ENCODE measurements at places on chromosomes 1 and 21. TPM values are rescaled to one million over a fixed set of nuclear protein-coding genes. Genes with fewer than 3 reads are reported as not detected.

- H3K27me3 ChIP-seq: peaks cover 20% of the 10 kb centered on the region
- H3K36me3 ChIP-seq: no peaks in the 10 kb centered on the region
- DNase-seq: no peak
- no peaks in the 10 kb centered on the region for H3K4me1 ChIP-seq
- no peak overlapping the region for H3K27ac ChIP-seq
- no peak overlapping the region for H3K4me3 ChIP-seq
These were observed 2.4 kb upstream of the SERTAD4 start for GRCh38 chr1:210230149-210230695.

DNA sequence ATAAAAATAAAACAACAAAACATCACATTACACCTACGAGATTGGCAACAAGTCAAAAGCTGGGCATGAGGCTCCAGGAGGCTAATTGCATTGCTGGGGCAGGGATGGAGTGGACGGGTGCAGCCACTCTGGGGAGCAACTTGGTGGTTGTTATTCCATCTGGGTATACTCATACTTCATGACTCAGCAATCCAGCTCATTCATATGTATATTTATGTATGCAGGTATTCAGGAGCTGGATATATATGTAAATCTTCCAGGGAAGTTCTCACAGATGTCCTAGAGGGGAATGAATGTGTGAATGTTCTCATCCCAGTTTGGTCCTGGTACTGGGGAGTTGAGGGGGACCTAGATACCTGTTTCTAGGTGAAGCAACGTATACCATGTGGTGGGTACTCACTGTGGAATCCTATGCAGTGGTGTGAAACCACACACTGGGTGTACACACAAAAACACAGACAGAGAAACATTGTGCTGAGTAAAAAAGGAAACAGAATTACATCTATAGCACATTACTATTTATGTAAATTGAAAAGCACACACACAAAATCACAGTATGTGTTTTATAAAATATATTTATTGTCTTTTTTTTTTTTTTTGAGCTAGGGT lies 79.7 kb upstream of the RAB4A start:
- H3K4me1 ChIP-seq: no peaks in the 10 kb centered on the region
- DNase-seq: no peak
- H3K36me3 ChIP-seq: no peaks in the 10 kb centered on the region

ELAVL4 gene
- total RNA-seq: not detected

- no peaks in the 10 kb centered on the region for H3K36me3 ChIP-seq
- H3K27me3 ChIP-seq: no peaks in the 10 kb centered on the region
- DNase-seq: no peak
- H3K4me3 ChIP-seq: no peak overlapping the region
- no peak overlapping the region for H3K27ac ChIP-seq
- H3K4me1 ChIP-seq: peaks cover 20% of the 10 kb centered on the region
These were observed 33.3 kb downstream of the GNPAT start for GRCh38 chr1:231274119-231274825.

GRCh38 chr1:2072109-2072806 lies 22.0 kb downstream of the PRKCZ start:
- no peak overlapping the region for H3K27ac ChIP-seq
- H3K4me1 ChIP-seq: no peaks in the 10 kb centered on the region
- H3K27me3 ChIP-seq: peaks cover 53% of the 10 kb centered on the region
- DNase-seq: no peak
- H3K36me3 ChIP-seq: no peaks in the 10 kb centered on the region
- no peak overlapping the region for H3K4me3 ChIP-seq

GRCh38 chr1:206814716-206815341 lies 42.5 kb upstream of the IL10 start:
- no peaks in the 10 kb centered on the region for H3K36me3 ChIP-seq
- no peak for DNase-seq
- peaks cover 4% of the 10 kb centered on the region for H3K4me1 ChIP-seq
- no peak overlapping the region for H3K27ac ChIP-seq
- no peaks in the 10 kb centered on the region for H3K27me3 ChIP-seq
- H3K4me3 ChIP-seq: no peak overlapping the region

DNA sequence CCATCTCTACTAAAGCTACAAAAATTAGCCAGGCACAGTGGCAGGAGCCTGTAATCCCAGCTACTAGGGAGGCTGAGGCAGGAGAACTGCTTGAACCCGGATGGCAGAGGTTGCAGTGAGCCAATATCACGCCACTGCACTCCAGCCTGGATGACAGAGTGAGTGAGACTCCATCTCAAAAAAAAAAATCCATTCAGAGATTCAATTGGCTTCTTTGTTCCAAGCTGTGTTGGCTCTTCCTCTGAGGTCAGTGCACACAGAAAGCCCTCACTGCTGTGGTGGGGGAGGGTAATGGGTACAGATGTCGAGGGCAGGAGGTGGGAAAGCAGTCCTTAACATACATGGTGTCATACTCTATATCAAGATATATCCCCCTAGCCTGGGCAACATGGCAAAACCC lies 14.7 kb downstream of the TIE1 start:
- H3K27ac ChIP-seq: no peak overlapping the region
- no peaks in the 10 kb centered on the region for H3K36me3 ChIP-seq
- H3K4me3 ChIP-seq: no peak overlapping the region
- H3K27me3 ChIP-seq: no peaks in the 10 kb centered on the region

GRCh38 chr1:111129376-111129775 lies 10.5 kb downstream of the DRAM2 start:
- no peaks in the 10 kb centered on the region for H3K4me1 ChIP-seq
- no peak overlapping the region for H3K27ac ChIP-seq
- H3K4me3 ChIP-seq: no peak overlapping the region
- H3K27me3 ChIP-seq: no peaks in the 10 kb centered on the region
- H3K36me3 ChIP-seq: no peaks in the 10 kb centered on the region

DNA sequence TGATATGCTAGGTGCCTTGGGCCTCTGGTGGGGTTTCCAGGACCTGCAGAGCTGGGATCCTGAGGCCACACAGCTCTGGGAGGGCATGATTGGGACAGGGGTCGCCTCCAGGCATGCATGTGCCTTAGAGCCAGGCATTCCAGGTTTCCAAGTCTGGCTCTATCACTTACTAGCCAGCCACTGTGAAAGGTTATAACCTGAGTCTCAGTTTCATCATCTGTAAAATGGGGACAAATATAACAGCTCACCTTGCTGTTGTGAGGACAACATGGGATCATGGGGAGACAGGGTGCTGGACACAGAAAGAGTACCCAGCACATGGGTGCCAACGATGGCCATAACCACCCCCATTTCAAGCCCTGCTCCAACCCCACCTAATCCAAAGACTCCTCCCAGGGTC lies 2.7 kb downstream of the CHI3L1 start:
- H3K27me3 ChIP-seq: no peaks in the 10 kb centered on the region
- peaks cover 12% of the 10 kb centered on the region for H3K4me1 ChIP-seq
- H3K36me3 ChIP-seq: no peaks in the 10 kb centered on the region
- no peak overlapping the region for H3K4me3 ChIP-seq
